ENCODE measurements at places on chromosomes 7 and 10. TPM values are rescaled to one million over a fixed set of nuclear protein-coding genes. Genes with fewer than 3 reads are reported as not detected.

The CDK13 gene
- total RNA-seq, result 49.3 TPM

The LRRC61 gene
- total RNA-seq, result 13.0 TPM

The SPDYE6 gene
- total RNA-seq, result not detected

The OR6V1 gene
- total RNA-seq, result not detected

The EVX1 gene
- total RNA-seq, result 0.71 TPM

The NPTX2 gene
- 24.6 TPM for total RNA-seq

The SNX10 gene
- 1.8 TPM for total RNA-seq

- DNase-seq, result no peak
Measured at GRCh38 chr10:6321880-6322279, 119.1 kb downstream of the PFKFB3 start.

DNA sequence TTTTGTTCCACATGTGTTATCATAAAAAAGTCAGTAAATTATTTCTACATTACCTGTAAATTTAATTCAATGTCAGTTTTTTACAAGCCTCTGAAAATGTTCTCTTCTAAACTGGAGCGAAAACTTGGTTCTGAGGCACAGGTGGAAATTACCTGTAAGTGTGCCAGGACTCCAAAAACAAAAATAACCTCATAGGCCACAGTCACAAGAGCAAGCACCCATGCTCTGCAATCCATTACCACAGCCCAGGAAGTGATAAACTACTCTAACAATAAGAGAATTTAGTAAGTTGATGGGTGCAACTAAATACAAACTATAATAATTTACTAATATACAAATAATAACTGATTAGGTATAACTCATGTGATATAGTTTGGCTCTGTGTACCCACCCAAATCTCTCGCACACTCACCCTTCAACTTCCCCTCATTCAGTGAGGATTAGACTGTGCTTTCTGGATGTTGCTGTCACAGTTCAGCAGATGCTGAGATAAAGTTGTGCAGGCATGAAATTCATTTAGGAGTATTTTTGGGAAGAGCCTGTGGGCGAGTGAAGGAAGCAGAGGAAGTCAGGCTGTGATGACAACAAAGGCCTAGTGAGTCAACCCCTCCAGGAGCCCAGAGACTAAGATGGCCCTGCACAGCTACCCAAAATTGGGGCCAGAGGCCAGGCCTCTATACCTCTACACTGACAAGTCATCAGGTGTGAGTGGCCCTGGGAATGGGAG lies 16.3 kb upstream of the GIMAP6 start:
- no peak for DNase-seq

DNA sequence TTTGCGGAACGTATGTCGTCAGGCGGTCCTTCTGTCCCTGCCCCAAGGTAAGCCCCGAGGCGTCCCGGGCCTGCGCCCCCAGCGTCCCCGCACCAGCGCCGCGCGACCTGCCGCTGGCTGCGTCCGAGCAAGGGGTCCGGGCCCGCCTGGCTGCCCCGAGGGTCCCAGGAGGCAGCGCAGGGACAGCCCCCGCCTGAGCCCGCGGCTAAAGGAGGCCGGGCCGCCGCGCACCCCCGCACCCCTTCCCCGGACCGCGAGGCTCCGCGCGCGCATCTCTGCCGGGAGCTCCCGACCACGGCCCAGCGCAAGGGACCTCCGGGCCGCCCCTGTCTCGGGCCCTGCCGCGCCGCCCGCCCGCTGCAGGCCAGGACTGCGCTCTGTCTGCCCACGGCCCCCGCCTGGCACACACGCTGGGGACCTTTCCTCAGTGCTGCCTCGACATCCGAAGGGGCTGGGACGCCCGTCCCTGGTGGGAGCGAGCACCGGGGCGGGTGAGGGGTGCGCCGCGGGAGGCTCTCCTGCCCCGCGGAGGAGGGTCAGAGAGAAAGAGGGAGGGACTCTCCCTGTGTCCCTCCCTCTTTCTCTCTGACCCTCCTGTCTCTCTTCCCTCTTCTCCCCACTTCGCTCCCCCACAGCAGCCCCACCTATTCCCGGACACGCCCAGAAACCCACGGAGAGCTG lies 25.0 kb downstream of the SHH start:
- DNase-seq, result no peak

GRCh38 chr7:114415064-114415989 lies 712 bp downstream of the FOXP2 start:
- DNase-seq, result no peak

Measured in type B pancreatic cell (in vitro differentiated cells).